ENCODE measurements at places on chromosomes 12 and 14.
A peak's percentile ranks its signal among the peaks of the same experiment; 100 is the strongest.

- no peak for DNase-seq
Observed at GRCh38 chr14:33774723-33775470, 176.0 kb downstream of the EGLN3 start.

- no peak for DNase-seq
Observed at GRCh38 chr12:80269803-80270552, 170.6 kb downstream of the OTOGL start.

DNA sequence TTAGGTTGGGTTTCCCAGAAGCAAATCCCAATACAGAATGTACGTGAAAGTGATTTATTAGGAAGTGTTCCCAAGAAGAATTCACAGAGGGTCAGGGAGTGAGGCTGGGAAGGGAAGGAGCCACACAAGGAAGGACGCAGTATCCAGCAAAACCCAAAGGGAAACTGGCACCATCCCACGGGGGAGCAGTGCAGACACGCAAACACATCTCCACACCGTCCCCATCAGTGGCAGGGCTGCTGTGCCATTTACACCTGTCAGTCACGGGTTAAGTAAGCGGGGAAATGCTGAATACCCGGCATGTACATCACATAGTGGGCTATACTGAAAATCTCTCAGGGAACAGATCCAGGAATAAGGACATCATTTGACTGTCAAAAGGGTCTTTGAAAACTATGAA, 93.9 kb downstream of the SLC38A1 start:
- DNase-seq = no peak

GRCh38 chr12:112606611-112607365, 184.8 kb upstream of the RPH3A start:
- DNase-seq = no peak

- DNase-seq = no peak
Observed at GRCh38 chr14:72254202-72254936, 322.1 kb downstream of the RGS6 start.

- DNase-seq = no peak
Observed at GRCh38 chr12:113197518-113198077, 12.1 kb downstream of the RITA1 start.

DNA sequence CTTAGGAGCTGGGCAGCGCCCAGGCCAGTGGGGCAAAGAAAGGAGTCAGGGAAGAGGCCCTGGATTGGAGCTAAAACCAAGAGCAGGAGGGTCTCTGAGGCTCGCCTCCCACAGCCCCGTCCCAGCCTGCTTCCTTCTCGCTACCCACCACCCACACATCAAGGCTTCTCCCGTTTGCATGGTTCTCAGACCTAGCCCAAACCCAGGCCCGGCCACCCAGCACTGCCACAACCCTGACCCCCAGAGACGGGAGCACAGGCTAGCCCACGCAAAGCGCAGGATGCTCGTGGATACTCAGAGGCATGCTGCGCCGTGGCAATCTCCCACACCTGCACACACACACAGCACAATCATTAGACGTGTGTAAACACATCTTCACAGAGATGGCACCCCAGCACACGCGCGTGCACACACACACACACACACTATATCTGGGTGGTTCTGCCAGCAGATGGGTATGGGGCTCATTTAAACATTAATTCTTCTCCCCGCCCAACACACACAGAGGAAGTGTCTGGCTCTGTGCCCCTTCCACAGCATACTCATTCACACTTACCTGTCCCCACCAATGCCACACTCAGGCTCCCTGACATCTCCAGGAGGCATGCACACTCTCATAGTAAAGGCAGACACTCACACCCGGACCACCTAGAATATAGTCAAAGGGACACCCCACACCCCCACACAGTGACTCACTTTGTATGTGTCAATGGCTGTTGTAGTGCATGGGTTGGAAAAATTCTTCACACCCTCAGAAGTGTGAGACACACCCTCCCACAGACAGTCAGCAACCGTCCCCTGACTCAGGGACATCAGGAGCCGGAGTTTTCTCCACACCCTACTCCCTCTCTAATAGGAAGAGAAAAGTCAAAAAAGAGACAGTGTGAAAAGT, 1.1 kb downstream of the CARMIL3 start:
- DNase-seq = peak; percentile 50

GRCh38 chr12:4117386-4118016, 156.1 kb upstream of the CCND2 start:
- no peak for DNase-seq

DNA sequence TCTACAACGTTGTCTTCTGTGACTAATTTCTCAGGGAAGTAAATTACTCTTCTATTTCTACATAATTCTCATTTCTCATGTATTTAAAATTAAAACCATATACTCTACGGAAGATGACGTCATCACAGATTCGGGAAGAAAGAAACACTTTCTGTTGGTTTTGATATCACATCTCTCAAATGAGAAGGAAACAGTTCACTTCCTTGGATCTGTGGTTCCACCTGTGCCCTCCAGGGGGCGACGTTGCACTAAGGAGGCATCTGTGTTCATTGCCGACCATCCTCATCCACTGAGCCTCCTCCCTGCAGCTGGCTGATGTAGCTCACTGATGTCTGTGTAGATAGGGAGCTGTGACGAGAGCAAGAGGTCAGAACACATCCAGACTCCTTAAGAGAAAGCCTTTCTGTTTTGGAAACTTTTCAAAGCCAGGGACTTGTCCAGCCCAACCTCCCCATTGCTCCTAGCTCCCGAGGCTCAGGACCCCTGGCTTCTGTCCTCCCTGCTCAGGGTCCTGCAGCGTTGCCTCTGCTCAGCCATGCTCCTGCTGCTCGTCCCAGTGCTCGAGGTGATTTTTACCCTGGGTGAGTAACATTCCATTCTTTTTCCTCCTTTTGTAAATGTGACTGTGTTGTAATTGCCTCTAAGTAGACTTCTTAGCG, 172.7 kb upstream of the OR4E1 start:
- DNase-seq = peak; percentile 48

- no peak for DNase-seq
Observed at GRCh38 chr14:89123851-89124250, 293.2 kb downstream of the FOXN3 start.

DNA sequence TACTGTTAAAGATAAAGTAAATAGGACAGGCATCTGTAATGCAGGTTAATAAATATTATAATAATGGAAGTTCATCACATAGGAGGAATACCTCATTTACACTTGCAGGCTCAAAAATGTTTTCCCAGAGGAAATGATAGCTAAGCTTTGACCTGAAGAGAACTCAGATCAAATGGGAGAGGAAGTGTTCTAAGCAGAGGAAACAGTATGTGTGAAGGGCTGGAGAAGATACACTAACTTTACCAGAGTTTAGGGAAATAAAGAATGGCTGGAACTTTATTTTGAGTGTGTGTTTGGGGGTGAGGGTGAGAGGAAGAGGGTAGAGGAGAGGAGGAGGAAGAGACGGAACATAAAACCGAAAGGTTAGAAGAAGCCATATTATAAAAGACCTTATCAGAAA, 34.0 kb upstream of the AP4S1 start:
- DNase-seq = no peak

DNA sequence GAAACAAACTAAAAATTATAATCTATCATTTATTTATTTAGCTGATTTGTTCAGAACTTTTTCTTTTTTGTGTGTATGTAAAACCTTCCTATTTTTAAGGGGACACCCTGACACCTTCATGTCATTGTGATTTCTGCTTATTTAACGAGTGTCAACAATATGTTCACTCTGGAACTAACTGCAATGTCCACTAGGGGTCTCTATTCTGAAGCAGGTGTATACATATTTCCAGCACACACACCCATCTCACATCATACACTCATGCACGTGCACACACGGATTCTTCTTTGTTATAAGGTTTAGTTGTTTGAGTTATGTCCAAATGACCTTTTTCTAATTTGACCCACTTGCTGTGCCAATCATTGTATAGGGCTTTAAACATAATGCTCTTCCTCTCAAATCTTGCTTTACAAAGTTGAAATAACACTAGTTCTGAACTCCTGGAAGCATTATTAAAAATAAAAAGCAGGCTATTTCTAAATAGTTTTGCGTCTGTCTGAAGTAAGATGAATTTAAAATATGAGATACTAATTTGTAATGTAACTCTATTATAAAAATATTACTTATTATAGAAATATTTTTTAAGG, 15.5 kb downstream of the E2F7 start:
- DNase-seq = no peak

GRCh38 chr12:106416273-106416672, 58.7 kb downstream of the POLR3B start:
- DNase-seq = no peak

- DNase-seq = no peak
Observed at GRCh38 chr14:43285575-43285974, 1221.5 kb downstream of the FSCB start.

GRCh38 chr14:41000350-41000749, 606.3 kb upstream of the LRFN5 start:
- DNase-seq = no peak

DNA sequence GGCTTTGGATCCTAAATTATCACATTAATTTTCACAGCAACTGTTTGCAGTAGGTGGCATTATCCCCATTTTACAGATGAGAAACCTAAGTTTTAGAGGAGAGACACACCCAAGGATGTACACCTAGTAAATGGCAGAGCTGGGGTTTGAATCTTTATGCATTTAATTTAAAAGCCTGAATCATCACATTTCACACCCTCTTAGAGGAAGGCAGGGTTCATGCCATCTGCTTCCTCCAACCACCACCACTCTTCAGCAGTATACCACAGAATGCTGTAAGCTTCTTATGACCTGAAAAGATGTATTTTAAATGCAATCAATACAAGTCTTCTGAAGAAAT, 90.3 kb downstream of the CRADD start:
- DNase-seq = no peak

DNA sequence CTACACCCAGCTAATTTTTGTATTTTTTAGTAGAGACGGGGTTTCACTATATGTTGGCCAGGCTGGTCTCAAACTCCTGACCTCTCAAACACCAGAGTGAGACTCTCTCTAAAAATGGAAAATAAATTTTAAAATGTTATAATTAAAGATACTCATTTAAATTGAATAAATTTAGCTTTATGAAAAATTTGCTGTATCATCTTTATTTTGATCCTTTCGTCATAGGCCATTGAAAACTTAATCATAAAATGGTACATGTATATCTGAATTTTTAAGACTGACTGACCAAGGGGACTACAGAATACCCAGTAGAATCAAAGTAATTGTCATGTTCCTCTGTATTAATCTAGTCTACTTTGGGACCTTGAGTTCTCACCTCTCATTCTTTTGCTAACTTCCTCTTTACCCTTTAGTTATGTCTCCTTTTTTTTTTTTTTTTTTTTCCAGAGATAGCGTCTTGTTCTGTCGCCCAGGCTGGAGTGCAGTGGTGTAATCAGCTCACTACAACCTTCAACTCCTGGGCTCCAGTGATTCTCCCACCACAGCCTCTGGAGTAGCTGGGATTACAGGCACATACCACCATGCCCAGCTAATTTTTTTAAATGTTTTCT, 9.5 kb downstream of the RAB5B start:
- DNase-seq = no peak

DNA sequence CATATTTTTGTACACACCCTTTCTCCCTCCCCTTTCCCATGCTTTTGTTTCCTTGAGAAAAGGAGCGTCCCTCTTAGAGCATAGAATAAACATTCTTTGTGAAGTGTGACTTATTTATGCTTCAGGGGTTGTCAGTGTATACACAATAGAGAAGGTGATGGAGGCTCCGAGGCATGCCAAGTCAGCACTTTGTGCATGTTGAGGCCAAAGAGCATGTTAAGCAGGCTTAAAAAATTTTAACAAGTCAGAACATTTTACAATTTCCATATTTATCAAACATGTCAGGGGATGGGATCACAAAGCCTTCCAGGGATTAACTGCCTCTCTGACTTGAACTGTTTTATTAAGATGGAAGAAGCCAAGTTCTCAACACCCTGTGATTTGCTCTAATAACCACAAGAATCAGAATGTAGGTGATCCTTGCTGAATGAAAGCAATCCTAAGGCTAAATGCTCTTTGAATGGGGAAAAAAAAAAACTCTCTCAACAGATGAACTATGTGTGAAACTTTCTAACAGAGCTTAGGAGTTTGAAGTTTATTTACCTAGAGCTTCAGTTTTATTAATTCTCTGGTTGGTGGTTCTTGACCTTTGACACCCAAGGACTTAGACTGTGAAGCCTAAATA, 223.1 kb downstream of the RAD51B start:
- no peak for DNase-seq

- no peak for DNase-seq
Observed at GRCh38 chr12:55642669-55643068, 6.0 kb downstream of the OR10P1 start.

DNA sequence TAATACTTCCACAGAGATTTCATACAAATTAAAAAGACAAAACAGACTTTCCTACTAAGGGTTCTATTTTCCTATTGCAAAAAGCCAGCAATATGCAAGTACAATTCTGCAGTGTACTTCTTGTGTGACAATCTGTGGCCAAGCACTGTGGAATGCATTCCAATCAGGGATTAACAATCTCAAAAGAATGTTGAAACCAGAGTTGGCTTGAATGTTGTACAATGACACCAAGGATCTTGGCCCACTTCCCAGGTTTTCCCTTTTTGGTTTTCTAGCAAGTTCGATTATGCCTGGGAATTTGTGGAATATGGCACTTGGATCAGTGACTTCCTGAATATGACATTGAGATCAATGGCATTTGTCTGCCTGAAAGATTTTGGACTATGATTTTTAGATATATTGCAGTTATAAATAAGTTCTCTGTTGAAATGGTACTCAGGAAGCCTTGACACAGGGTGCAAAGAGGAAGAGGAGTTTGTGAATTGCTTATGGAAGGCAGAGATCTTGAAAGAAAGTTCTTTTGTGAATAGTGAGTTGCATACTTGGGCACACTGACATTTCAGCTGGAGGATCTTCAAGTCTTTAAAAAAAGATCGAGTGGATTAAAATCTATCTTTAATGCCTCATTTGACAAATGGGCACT, 81.4 kb upstream of the FERMT2 start:
- DNase-seq = no peak

DNA sequence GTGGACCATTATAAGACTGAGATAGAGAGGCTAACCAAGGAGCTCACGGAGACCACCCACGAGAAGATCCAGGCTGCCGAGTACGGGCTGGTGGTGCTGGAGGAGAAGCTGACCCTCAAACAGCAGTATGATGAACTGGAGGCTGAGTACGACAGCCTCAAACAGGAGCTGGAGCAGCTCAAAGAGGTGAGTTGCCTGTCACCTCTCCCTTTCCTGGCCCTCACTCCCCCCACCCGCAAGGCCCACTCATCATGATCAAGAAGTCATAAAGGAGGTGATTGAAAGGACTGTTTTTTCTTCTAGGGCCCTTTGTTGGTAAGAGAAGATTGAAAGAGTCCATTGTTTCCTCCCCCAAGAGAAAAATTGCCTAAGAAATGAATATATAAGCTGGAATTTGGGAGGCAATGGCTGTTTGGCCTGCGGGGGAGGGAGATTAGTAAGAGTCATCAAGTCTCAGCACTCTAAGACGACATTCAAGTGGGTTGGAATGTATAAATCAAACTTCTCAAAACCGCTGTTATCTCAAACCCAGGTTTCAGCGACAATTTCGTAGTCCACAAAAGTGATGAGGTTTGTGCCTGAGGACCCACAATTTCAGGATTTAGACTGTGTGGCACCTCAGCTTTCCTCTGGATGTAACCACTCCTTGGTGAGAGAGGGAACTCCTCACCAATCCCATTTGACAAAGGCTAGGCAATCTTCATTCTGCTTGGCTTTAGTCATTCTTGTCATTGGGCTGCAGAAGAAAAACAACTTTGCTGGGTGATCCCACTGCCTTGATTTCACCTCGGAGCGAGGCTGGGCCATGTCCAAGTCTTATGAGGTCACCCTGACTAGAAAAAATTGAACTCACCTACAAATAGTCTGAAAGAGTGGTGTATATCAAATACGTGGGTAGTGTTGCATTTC, 966 bp downstream of the BICD1 start:
- DNase-seq = no peak

- no peak for DNase-seq
Observed at GRCh38 chr14:72855913-72856312, 38.0 kb downstream of the DPF3 start.
